ENCODE measurements at places on chromosomes 5 and 9.
A peak's percentile ranks its signal among the peaks of the same experiment; 100 is the strongest.

DNA sequence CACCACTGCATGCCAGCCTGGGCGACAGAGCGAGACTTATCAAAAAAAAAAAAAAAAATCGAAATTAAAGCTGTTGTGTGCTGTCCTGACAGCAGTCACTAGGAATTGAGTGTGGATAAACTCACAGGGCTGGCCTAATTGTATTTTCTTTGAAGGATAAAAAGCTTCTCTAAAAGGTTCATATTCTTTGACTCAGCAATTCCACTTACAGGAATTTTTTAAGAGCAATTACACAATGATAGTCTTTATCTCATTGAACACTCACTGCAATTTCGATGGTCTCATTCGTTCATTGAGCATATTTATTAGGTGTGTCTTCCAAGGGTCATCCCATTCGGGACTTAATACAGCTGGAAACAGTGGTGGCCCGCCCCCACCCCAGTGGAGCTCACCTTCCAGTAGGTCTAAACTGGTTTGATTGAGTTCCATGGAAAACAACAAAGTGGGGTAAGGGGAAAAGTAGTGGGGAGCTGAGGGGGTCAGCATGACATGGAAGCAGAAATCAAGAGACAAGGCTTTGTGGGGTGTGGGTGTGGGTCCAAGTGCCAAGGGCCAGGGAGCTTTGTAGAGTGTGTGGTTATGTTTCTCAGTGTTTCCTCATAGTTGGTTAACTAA is 6.7 kb downstream of the CDK9 start:
- H3K27me3 ChIP-seq, result no peaks in the 10 kb centered on the region
- no peak overlapping the region for H3K4me3 ChIP-seq
- peaks cover 2% of the 10 kb centered on the region for H3K4me1 ChIP-seq
- no peak for DNase-seq
- no peak overlapping the region for H3K27ac ChIP-seq

DNA sequence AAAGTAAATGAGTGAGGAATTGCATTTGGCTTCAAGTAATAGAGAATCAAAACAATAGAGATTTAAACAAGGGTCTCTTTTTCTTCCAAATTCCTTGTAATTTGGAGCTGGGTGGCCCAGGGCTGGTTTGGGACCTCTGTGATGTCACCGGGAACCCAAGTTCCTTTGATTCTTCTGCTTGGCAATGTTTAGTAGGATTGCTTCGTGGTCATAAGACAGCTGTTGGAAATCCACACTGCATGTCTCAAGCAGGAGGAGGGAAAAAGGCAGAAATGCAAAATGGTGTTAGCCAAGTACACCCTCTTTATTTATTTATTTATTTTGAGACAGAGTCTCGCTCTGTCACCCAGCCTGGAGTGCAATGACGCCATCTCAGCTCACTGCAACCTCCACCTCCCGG is 72.6 kb upstream of the IL12B start:
- H3K27me3 ChIP-seq, result no peaks in the 10 kb centered on the region
- H3K4me1 ChIP-seq, result no peaks in the 10 kb centered on the region
- no peak for DNase-seq
- no peak overlapping the region for H3K27ac ChIP-seq
- no peak overlapping the region for H3K4me3 ChIP-seq
- no peaks in the 10 kb centered on the region for H3K36me3 ChIP-seq

DNA sequence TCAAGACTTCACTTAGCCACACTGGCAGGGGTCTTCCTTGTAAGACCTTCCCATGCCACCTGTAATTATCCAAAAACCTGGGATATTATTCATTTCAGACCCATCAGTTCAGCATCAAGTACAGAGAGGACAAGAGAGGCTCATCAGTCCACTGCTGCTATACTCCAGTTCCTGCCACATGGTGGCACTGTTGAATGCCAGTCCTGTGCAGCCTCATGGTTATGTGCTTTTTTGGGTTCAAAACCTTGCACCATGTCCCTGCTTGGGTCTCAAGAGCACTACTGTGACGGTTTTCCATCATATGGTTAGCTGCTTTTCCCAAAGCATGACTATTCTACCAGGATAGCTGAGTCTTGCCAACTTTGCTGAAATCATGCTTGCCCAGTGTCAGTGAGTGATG is 8.5 kb downstream of the PTGS1 start:
- DNase-seq, result no peak
- no peaks in the 10 kb centered on the region for H3K27me3 ChIP-seq
- H3K27ac ChIP-seq, result no peak overlapping the region
- H3K4me1 ChIP-seq, result peaks cover 25% of the 10 kb centered on the region
- H3K36me3 ChIP-seq, result no peaks in the 10 kb centered on the region

DNA sequence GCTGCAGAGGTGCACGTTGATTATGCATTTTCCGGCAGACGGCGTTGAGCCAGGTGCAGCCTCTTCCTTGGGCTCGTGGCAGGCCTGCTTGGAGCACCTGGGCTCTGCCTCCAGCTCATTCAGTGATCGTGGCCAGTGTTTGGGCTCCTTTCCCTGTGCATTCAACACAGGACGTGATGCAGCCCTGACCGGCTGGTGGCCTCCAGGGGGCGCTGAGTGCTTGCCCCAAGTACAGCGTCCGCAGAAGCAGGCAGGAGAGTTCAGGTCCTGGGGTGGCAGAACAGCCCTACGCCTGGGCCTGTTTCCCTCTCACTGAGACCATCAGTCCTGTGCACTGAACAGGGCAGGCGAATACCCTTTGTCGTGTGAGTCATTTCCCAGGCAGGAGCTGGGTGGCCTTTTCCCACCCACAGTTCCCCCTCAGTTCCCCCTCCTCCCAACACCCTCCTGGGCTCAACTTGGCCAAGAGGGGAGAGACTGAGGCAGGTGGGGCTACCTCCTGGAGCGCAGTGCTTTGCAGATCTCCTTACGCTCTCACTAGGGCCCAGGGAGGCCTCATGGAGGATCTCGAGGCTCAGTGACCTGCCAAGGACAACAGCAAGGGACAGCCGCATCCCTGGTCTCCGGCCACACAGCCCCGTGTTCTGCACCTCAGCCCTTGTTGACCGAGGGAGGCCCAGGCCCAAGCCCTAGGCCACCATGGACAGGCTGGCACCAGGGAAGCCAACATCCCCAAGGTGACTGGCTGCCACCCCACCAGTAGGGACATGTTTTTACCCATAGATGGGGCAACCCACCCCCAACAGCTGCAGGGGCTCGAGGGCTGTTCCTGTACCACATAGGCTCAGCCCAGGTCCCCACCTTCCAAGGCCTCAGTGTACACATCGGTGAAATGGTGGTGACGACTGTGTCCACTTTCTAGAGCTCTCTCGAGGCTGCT is 52.9 kb downstream of the LRSAM1 start:
- H3K36me3 ChIP-seq, result peaks cover 6% of the 10 kb centered on the region
- H3K27me3 ChIP-seq, result no peaks in the 10 kb centered on the region
- H3K4me1 ChIP-seq, result peaks cover 7% of the 10 kb centered on the region
- no peak overlapping the region for H3K27ac ChIP-seq
- no peak overlapping the region for H3K4me3 ChIP-seq
- peak; percentile 73 for DNase-seq

GRCh38 chr9:123775289-123776284 is 154.3 kb downstream of the DENND1A start:
- peaks cover 10% of the 10 kb centered on the region for H3K4me1 ChIP-seq
- no peak overlapping the region for H3K4me3 ChIP-seq
- no peak for DNase-seq
- H3K27me3 ChIP-seq, result no peaks in the 10 kb centered on the region
- H3K27ac ChIP-seq, result no peak overlapping the region

DNA sequence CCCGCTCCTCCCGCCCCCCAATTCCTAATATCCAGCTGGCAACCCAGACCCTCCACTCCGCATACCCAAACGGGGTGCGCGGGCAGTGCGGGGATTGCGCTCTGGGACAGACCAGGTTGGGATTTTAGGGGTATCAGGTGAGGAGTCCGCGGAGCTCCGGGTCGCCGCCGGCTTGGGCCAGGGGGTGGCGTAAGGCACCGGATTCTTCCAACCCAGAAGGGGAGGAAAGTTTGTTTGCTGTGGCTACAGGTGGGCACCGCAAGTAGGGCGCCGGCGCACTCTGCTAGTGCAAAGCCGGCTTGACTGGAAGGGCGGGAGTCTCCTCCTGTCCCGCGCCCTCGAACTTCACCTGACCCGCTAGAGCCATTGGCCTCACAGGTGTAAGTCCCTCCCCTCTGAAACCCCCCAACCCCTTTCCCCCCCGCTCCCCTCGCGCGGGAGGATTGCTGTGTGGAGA is 709 bp downstream of the IQGAP2 start:
- peaks cover 25% of the 10 kb centered on the region for H3K4me1 ChIP-seq
- no peaks in the 10 kb centered on the region for H3K36me3 ChIP-seq
- no peak overlapping the region for H3K27ac ChIP-seq
- peak overlapping the region; percentile 77 for H3K4me3 ChIP-seq

DNA sequence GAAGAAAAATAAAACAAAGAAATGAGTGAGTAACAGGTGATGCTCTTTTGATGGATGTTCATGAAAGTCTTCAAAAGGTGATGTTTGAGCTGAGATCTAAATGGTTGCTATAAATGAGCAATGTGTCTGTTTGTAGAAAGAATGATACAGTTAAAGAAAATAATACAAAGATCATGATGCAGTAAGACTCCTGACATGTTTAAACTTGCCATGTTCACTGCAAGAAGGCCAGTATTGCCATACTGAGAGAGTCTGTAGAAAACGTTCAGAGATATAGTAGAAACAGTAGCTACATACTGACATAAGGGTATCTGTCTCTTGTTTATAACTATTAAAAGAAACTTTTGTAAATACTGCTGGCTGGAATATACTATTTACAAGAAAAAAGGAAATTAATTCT is 1609.2 kb upstream of the ACO1 start:
- H3K4me3 ChIP-seq, result no peak overlapping the region
- H3K36me3 ChIP-seq, result no peaks in the 10 kb centered on the region
- no peak overlapping the region for H3K27ac ChIP-seq
- H3K27me3 ChIP-seq, result no peaks in the 10 kb centered on the region
- DNase-seq, result no peak

DNA sequence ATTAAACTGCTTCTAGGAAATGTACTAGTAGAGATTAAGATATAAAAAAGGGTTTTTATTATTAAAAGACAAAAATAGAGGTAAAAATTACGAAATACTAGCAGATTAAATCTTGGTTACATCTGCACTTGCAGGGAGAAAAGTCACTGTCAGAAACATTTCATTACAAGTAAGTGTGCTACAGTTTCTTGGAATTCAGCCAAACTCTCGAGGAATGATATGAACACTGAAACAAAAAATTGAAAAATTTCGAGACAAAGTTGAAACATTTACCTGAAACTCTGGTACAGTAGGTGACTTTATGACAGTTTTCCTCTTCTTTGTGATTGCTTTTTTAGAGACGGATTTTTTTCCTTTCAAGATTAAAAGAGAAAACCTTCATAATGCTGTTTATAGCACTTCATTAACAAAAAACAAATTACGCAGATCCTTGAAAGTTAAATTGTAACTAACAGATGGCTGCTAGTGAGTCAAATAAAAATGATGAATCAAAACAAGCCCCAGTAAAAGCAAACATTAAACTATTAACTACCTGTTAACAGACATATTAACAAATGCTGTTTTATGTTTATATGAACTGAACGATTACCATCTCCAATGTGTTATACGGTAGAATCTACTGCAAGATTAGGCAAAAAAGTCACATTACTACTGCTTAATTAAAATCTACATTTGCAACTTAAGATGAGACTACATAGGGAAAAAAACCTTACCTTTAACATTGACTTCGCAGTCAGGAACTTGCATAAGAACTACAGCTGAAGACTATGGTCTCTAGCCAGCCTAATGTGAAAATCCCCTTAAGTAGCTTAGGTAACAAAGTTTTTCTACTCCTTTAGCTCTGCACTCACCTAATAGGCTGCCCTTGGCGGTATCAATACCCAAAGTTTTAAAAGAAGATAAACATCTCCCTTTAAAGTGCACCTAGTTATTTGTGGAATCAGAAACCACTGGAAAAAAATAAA is 61.4 kb downstream of the RANBP6 start:
- H3K36me3 ChIP-seq, result peaks cover 3% of the 10 kb centered on the region
- no peaks in the 10 kb centered on the region for H3K27me3 ChIP-seq
- no peak overlapping the region for H3K4me3 ChIP-seq
- no peak overlapping the region for H3K27ac ChIP-seq
- no peaks in the 10 kb centered on the region for H3K4me1 ChIP-seq

DNA sequence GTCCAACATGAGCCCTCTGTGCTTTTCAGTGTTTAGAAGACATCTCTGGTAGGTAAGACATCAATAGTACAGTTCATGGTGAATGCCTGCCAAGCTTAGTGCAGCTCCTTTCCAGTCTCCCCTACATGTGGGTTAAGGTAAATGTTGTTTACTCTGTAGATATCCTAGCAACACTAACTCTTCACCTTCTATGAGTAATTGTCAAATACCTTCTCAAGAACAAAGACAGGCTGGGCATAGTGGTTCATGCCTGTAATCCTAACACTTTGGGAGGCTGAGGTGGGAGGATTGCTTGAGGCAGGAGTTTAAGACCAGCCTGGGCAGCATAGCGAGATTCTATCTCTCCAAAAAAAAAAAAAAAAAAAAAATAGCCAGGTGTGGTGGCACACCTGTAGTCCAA is 18.7 kb upstream of the RASGRF2 start:
- H3K27ac ChIP-seq, result no peak overlapping the region
- no peak for DNase-seq
- no peaks in the 10 kb centered on the region for H3K36me3 ChIP-seq
- no peaks in the 10 kb centered on the region for H3K27me3 ChIP-seq
- no peak overlapping the region for H3K4me3 ChIP-seq

DNA sequence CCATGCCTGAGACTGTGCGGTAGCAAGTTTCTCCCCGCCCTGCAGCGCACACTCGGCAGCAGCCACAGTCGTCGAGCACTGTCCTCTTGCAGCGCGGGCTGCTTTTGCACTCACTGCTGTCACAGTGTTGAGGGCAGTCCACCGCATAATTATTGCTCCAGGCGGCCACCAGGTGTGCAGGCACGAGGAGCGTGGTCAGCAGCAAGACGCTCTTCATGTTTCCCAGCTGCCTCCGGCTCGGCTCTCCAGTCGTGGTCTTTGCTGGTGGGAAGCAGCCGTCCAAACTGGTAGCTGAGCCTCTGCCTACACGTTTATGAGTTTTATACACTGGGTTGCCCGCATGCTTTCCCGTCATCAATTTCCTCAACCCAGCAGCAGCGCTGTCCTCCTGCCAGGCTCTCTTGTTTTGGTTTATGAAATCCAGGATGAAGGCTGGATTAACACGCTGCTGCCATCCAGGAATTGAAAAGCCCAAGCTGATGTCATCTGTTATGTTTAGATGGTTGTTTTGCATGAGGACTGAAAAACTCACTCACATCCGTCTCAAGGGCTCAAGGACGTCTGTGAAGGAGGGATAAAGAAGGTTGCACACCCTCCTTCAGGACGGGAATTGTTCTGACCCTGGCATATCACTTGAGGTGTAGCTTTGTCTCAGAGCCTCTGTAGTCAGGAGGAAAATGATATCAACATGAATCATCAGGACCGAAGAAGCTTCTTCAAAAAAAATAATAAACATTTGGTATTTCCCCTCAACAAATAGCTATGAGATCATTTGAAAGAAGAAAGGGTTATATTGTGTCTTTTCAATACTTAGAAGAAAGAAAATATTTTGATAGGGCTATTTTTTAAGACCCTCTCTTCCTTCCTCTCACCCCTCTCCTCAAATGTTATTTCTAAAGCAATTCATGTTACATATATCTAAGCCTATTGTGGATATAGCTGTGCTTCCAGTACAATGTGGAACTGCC is at the start of gene ESM1:
ESM1 (minus strand) TSS at position 293 of the 968 bp plus-strand sequence; CDS start at position 217, 76 bp downstream.
- DNase-seq, result no peak
- no peaks in the 10 kb centered on the region for H3K36me3 ChIP-seq
- H3K4me1 ChIP-seq, result no peaks in the 10 kb centered on the region
- H3K27me3 ChIP-seq, result no peaks in the 10 kb centered on the region

GRCh38 chr5:139839232-139839815 is 43.7 kb downstream of the PSD2 start:
- peaks cover 58% of the 10 kb centered on the region for H3K27me3 ChIP-seq
- no peaks in the 10 kb centered on the region for H3K4me1 ChIP-seq
- no peaks in the 10 kb centered on the region for H3K36me3 ChIP-seq

Measured in neuronal stem cell (in vitro differentiated cells).